Inflammatory macrophage treated with lipopolysaccharide for 1 hour (primary cell): ENCODE measurements at places on chromosomes 1 and 21.

- peak; percentile 82 for DNase-seq
Observed at GRCh38 chr1:37901191-37901892, 42.0 kb upstream of the MTF1 start.

DNA sequence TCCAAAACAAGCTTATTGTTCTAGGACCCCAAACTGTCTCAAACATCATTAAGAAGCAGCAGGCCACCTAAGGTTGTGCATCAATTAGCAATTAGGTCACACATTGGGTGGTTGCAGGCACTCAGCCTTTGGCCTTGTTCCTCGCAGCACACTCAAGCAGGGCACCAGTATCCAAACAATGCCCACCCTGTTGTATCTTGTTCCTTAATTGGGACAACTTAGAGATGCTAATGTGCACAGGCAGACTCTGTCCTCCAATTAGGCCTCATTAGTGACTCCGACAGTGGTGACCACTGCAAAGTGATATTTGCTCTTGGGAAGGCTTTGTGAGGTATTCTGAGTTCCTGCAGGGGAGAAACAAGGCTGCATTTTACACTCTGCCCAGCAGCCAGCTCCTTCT is 515.1 kb upstream of the PTBP2 start:
- DNase-seq: no peak

GRCh38 chr1:16430606-16431005 is 6.6 kb downstream of the SPATA21 start:
- DNase-seq: peak; percentile 51

DNA sequence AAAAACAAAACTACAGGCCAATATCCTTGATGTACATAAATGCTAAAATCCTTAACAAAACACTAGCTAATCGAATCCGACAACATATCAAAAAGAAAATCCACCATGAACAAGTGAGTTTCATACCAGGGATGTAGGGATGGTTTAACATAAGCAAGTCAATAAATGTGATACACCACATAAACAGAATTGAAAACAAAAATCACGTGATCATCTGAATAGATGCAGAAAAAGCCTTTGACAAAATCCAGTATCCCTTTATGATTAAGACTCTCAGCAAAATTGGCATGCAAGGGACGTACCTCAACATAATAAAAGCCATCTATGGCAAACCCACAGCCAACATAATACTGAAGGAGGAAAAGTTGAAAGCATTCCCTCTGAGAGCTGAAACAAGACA is 466.1 kb downstream of the BRINP3 start:
- no peak for DNase-seq

DNA sequence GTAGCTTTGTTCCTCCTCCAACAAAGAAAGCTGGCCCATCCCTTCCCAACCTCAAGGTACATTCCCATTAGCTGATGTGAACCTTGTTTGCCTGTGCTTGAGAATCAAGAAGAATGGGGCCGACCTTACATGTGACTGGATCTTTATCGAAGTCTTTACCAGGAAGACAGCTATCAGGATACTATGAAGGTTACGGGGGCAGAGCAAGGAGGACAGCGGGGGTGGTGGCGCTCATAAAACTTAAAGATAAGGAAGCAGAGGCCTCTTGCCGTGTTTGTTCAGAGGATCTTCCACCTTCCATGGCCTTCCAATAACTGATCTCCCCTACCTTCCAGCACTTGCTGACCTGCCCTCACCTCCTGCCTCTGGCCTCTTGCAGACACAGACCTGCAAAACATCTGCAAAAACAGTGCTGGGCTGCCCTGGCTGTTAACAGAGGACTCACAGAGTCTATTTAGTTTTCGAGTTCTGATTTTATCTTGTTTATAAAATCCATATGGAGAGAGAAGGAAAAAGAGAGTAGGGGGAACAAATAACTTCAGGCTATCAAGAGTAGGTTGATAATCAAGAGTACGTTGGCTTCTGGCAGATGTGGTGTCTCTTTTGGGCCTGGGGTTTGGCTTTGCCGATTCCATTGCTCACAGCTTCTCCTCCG is 198.0 kb downstream of the HUNK start:
- DNase-seq: no peak

- DNase-seq: no peak
Observed at GRCh38 chr21:41573902-41574690, 66.1 kb upstream of the TMPRSS2 start.

GRCh38 chr1:90809996-90810395 is 92.9 kb upstream of the BARHL2 start:
- DNase-seq: no peak

- no peak for DNase-seq
Observed at GRCh38 chr21:44552136-44552535, 831 bp upstream of the KRTAP10-2 start.

GRCh38 chr1:43316738-43317520 is 16.1 kb downstream of the TIE1 start:
- DNase-seq: no peak

GRCh38 chr1:210467440-210468043 is 138.8 kb downstream of the HHAT start:
- DNase-seq: no peak

DNA sequence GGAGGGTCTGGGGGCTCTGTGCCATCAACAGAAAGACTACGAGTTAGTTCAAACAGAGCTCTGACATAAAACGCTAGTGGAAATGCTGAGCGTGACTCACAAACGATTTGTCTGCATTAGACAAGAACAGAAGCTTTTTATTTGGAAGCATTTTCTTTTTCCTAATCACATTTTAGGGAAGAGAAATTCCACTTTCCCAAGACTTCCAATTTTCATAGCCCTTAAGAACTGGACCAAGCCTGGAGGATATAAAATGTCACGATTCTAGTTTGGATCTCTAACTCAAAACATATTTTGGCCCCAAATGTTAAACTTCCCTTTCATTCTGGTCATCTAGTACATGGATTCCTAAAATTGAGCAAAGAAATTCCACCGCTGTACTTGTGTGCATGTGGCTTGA is 320.0 kb downstream of the PCP4 start:
- DNase-seq: no peak

GRCh38 chr1:230421481-230421880 is 4.7 kb downstream of the PGBD5 start:
- no peak for DNase-seq

GRCh38 chr1:183821889-183822611 is 17.1 kb downstream of the RGL1 start:
- DNase-seq: no peak

- no peak for DNase-seq
Observed at GRCh38 chr1:218882454-218882853, 291.2 kb upstream of the LYPLAL1 start.

DNA sequence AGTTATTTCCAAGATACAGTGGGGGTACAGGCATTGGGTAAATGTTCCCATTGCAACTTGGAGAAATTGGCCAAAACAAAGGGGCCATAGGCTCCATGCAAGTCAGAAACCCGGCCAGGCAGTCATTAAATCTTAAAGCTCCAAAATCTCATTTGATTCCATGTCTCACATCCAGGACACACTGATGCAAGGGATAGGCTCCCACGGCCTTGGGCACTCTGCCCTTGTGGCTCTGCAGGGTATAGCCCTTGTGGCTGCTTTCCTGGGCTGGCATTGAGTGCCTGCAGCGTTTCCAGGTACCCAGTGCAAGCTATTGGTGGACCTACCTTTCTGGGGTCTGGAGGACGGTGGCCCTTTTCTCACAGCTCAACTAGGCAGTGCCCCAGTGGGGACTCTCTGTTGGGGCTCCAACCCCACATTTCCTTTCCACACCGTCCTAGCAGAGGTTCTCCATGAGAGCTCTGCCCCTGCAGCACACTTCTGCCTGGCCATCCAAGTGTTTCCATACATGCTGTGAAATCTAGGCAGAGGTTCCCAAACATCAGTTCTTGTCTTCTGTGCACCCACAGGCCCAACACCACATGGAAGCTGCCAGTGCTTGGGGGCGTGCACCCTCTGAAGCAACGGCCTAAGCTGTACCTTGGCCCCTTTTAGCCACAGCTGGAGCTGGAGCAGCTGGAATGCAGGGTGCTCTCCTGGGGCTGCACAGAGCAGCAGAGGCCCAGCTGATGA is 67.2 kb downstream of the HS2ST1 start:
- no peak for DNase-seq

DNA sequence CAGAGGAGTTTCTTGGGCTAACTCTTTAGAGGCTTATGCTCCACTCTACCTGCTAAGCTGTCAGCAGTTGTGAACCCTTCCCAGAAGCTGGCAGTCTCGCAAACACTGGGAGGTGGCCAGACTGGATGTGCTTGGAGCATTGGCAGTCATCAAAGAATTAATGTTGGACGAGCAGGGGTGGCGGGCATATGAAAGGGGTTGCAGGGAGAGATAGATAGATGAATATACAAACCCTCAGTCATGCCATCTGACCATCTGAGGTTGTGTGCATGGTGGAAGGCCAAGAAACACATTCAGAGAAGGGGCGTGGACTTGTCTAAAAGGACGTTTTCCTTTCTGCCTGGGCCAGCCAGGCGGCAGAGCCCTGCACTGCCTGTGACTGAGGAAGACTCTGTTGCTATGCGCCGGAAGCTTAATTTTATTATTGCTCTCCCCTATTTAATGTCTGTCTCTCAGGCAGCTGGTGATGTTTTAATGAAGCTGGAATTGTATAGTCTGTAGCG is 164.4 kb downstream of the PBX1 start:
- DNase-seq: no peak

GRCh38 chr1:153985941-153986761 is at the start of gene RAB13:
TSS of gene RAB13 (minus strand) at chr1:153986339. CDS start at chr1:153986236, 103 bp downstream.
- peak; percentile 86 for DNase-seq

DNA sequence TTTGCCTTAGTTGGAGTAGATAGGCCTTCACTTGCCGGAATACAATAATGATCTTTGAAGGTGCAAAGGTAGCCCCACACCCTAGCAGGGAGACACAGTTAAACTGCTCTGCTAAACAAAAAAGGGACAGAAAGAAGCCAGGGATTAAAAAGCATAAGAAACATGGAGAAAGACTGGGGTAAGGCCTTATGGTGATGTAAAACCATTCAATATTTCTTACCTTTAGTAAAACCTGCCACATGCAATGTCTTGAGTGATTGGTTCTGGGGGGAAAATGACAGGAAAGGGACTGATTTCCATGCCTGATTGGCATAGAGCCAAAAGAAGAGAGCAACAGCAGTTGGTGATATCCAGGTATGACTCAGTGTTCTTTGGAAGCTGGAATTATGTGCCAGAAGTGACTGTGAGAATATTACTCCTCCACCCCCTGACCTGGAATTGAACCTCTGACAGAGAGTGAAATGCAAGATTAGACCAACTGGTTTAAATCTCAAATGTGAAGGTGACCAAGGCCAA is 8.1 kb downstream of the DNASE2B start:
- no peak for DNase-seq

DNA sequence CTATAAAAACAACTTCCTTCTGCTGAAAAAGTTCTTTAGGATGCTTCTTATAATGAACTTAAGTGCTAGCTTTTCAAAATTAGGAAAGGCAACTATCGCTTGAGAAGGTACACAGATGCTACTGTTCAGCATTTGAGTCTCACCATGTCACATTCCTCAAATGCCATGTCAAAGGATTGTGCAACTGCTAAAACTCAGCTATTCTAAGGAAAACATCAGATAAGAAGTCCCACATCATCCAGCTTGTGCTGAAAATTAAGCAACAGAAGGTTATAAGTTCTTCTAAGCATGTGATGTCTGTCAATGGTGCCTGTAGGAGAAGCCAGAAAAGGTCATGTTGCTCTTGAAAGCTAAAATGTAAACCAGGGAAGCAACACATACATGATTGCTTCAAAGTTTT is 36.5 kb downstream of the MCOLN2 start:
- DNase-seq: peak; percentile 26

DNA sequence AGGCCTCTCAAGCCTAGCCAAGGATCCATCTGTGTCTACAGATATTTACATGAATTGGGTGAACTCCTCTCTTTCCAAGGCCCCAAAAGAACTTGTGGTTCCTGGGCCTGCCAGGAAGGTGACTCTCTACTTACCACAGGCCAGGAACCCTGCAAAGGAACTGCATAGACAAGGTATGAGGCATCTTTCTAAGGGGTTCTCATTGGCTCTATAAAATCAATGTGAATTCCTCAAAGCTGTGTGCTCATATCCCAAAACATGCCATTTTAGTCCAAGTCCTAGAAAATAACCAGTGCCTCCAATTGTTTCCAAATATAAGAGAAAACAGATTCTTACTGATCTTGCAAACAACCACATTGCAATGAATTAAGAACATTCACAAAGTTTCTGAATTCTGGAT is 39.9 kb upstream of the RGL1 start:
- DNase-seq: no peak

DNA sequence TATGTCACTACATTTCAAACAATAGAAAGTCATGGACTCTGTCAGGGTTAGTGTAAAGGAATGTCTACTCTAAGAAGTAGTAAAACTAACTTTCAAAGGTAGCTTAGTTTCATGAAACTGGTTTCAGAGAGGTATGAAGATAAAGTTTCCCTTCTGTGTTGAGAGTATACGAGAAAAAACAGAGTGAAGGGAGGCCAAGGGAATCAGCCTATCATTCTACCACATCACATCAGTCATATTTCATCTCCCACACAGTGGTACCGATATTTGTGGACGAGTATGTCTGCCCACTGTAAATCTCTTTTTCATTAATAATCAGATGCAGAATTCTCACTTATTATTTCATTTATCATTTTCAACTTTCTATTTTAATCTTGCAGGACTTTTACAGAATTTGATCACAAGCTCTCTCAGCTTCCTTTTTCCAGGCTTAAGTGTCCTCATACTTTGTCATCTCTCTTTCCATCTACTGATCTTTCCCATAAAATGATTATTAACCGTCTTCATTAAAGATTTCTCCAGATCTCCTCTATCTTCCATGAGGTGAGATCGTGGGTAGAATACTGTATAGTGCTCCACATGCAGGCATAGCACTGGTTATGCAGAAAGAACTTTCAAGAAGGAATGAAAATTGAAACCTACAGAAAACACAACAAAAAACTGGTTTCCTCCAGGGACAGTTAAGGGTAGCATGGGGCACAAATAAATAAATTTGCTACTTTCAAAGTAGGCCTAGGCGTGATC is 11.5 kb upstream of the IFI16 start:
- DNase-seq: no peak

- no peak for DNase-seq
Observed at GRCh38 chr1:116827607-116828105, 73.4 kb downstream of the CD2 start.

GRCh38 chr21:17795146-17796036 is 23.8 kb downstream of the C21orf91 start:
- DNase-seq: no peak

DNA sequence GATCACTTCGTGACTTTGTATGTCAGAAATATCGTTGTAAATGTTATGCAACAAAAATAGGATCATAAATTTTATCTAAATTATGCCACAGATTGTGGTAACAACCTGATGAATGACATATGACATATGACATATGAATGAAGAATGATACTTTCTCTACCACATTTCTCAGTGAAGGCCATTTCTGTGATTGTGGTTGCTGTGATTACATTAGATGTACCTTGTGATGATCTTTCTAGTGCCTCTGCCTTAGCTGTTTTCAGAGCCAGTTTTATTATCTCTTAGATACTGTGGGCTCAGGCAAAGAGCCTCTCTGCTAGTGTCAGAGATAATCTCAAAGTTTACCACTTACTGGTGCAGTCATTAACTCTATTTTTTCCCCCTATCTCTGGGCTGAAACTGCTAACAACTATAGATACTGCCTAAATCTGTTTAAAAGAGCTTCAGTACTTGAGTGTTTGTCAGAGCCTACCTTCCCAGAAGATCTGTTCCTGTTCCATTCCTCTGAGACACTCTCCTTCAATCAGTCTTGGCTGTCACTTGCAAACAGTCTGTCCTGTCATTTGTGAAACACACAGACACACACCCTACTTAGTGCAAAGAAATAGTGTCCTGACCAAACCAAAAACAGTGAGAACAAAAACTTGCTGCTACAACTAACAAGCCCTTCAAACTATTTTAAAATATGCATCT is 55.5 kb downstream of the HMCN1 start:
- DNase-seq: no peak

GRCh38 chr1:171841050-171841910 is at the start of gene DNM3:
TSS of gene DNM3 (plus strand) at chr1:171841498. CDS start at chr1:171841657, 159 bp downstream.
- DNase-seq: peak; percentile 68
